ENCODE measurements at places on chromosomes 3 and 15.

GRCh38 chr3:129058441-129059200 is 2.0 kb upstream of the GP9 start:
- no peak for DNase-seq

- DNase-seq, result no peak
Measured at GRCh38 chr3:138786788-138787271, 47.9 kb downstream of the PIK3CB start.

GRCh38 chr15:92451225-92451825 is 57.6 kb downstream of the ST8SIA2 start:
- no peak for DNase-seq

- no peak for DNase-seq
Measured at GRCh38 chr3:63861306-63861705, 2.3 kb downstream of the THOC7 start.

DNA sequence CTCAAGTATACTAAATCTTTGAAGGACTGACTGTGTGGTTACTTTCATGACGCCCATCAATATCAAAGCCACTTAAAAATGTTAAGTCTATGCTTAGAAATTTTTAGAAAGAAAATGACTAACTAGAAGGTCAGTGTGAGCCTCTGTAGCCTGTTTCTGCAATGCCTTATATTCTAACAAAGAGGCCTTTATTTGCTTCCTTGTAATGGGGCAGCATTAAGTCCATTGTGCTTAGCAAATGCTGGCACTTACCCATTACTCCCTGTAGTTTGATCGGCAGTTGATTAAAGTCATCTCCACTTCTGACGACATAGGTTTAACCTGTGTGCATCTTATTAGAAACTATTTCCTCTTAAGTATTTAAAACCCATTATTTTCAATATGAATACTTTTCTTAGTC is 91.6 kb upstream of the FAM98B start:
- no peak for DNase-seq

DNA sequence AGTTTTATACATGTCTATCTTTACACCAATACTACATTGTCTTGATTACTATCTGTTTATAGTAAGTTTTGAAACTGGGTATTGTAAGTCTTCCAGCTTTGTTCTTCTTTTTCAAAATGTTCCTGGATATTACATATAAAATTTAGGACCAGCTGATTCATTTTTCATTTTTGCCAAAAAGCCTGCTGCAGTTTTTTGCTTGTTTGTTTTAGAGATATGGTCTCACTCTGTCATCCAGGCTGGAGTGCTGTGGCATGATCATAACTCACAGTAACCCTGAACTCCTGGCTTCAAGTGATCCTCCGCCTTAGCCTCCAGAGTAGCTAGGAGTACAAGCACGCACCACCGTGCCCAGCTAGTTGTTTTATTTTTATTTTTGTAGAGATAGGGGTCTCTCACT is 20.4 kb upstream of the AP4E1 start:
- DNase-seq, result no peak
